ENCODE measurements at places on chromosomes 16 and 17.

DNA sequence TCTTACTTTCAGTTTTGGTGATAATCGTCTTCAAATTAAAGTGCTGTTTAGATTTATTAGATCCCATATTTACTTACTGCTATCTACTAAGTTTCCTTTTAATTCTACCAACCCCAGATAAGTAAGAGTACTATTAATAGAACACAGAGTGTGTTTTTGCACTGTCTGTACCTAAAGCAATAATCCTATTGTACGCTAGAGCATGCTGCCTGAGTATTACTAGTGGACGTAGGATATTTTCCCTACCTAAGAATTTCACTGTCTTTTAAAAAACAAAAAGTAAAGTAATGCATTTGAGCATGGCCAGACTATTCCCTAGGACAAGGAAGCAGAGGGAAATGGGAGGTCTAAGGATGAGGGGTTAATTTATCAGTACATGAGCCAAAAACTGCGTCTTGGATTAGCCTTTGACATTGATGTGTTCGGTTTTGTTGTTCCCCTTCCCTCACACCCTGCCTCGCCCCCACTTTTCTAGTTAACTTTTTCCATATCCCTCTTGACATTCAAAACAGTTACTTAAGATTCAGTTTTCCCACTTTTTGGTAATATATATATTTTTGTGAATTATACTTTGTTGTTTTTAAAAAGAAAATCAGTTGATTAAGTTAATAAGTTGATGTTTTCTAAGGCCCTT lies 56.8 kb downstream of the HLF start:
- DNase-seq = no peak

GRCh38 chr17:31698751-31699150 lies 160.3 kb downstream of the COPRS start:
- no peak for DNase-seq

GRCh38 chr17:63240106-63240505 lies 206.0 kb downstream of the CYB561 start:
- DNase-seq = no peak

DNA sequence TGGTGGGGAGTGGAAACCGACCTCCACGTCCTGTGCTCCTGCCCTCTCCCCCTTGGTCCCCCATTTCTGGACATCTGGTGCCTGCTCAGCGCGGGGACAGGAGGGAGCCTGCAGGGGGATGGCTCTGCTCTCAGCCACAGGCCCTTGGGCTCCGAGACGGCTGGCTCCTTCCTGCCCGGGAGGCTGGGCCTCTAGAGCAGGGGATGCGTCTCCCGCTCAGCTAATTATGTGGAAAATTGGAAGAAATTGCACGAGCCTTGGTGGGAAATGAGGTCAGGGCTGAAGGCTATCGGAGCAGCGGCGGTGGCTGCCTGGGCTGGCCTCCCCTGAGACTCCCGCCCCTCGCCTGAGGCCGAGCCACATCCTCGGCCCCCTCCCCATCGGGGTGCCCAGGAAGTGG lies 154.6 kb upstream of the CIBAR2 start:
- no peak for DNase-seq

- DNase-seq = no peak
Observed at GRCh38 chr17:77521076-77521475, 380.3 kb downstream of the SEC14L1 start.

- no peak for DNase-seq
Observed at GRCh38 chr17:13787636-13788035, 185.9 kb upstream of the HS3ST3A1 start.

DNA sequence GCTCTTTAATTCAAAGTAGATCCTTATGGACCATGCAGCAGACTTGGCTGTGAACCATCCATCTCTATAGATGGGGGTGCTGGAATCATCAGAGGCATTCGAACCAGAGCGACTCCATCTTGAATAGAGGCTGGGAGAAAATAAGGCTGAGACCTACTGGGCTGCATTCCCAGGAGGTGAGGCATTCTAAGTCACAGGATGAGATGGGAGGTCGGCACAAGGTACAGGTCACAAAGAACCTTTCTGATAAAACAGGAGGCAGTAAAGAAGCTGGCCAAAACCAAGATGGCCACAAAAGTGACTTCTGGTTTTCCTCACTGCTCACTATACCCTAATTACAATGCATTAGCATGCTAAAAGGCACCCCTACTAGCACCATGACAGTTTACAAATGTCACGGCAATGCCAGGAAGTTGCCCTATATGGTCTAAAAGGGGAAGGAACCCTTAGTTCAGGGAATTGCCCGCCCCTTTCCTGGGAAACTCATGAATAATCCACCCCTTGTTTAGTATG lies 89.2 kb upstream of the BRD7 start:
- DNase-seq = no peak

GRCh38 chr16:79698341-79698753 lies 97.8 kb upstream of the MAF start:
- DNase-seq = peak; percentile 4

GRCh38 chr17:67359960-67360791 lies 6.2 kb downstream of the PSMD12 start:
- no peak for DNase-seq

- DNase-seq = no peak
Observed at GRCh38 chr17:3675886-3676285, 7.3 kb downstream of the EMC6 start.

DNA sequence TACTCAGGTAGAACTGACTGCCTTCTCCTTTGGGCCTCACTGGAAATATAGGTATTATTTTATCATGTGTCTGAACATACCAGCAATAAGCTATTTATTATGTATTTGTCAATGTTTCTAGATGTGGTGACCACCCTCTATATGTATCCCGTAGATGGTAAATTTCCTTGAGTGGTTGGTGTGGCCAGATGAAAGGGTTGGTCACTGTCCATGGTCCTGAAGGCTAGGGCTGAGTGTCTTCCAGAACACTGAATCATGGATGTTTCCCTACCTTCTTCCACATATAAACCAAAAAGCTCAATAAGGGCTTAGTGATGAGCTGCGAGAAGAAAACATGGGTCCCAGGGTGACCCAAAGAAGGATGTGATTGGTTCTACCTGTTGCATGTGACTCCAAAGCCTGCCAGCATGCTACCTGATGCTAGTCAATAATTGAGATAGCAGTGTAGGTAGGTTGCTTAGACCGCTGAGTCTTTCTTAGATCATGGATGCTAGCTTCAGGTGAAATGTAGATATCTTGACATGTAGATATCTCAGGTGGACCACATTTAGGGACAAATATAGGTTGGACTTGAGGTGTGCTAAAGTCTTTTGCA lies 150.3 kb downstream of the ASIC2 start:
- no peak for DNase-seq

GRCh38 chr17:67606896-67607604 lies 110.7 kb upstream of the NOL11 start:
- no peak for DNase-seq

- no peak for DNase-seq
Observed at GRCh38 chr16:188674-189073, 8.4 kb downstream of the HBQ1 start.
